ENCODE measurements at places on chromosomes 13 and 19. TPM values are rescaled to one million over a fixed set of nuclear protein-coding genes. Genes with fewer than 3 reads are reported as not detected.

- no peak for DNase-seq
Observed at GRCh38 chr13:44619651-44620050, 43.5 kb upstream of the TSC22D1 start.

- DNase-seq: no peak
Observed at GRCh38 chr13:22592515-22592914, 588.3 kb upstream of the SGCG start.

- peak; percentile 8 for DNase-seq
Observed at GRCh38 chr19:43687660-43687997, 17.7 kb upstream of the PLAUR start.

- DNase-seq: no peak
Observed at GRCh38 chr19:55229789-55230182, 1.2 kb upstream of the TMEM86B start.

GRCh38 chr19:54481326-54481930 lies 8.3 kb upstream of the CDC42EP5 start:
- DNase-seq: no peak

GRCh38 chr13:110310541-110311442 lies 3.7 kb downstream of the COL4A2 start:
- DNase-seq: no peak

- DNase-seq: no peak
Observed at GRCh38 chr13:104984296-104984818, 1551.1 kb downstream of the EFNB2 start.

GRCh38 chr19:45253396-45254027 lies 2.4 kb downstream of the MARK4 start:
- DNase-seq: no peak

DNA sequence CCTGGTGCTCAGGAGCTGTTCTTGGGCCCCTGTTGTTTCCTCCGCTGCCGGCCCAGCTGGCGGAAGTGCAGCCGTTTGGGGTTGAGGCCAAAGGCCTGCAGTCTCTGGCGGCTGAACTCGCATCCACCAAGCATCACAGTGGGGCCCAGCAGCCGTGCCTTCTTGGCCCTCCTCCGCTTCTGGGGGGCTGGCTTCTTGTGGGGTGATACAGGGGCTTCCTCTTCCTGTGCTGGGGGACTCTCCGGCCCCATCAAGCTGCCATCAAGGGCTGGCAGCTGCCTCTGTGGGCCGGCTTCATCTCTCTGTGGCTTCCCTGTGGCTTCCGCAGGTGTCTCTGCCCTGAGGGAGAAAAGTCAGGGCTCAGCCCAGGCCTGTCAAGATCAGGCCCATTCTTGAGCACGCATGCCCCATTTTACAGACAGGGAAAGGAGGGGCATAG lies 10.3 kb downstream of the ATG4D start:
- DNase-seq: no peak

- no peak for DNase-seq
Observed at GRCh38 chr13:34862311-34862710, 79.8 kb upstream of the NBEA start.

GRCh38 chr13:23660249-23660648 lies 90.0 kb downstream of the TNFRSF19 start:
- no peak for DNase-seq

DNA sequence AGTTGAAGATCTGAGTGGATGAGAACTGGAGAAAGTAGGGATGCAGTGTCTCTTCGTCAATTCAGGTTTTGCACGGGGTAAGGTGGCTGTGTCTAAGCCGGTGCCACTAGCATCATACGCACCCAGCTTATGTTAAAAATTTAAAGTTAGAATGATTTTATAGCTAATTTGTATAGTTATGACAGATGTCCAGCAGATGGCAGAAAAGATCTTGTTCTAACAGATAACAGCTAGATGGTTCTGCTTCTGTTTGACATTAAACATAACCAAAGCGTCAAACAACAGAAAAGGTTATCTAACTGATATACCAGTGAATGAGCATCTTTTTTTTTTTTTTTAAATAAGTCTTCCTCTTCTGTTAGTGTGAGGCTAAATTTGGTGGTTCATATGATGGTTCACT lies 18.8 kb upstream of the EDDM13 start:
- DNase-seq: no peak

DNA sequence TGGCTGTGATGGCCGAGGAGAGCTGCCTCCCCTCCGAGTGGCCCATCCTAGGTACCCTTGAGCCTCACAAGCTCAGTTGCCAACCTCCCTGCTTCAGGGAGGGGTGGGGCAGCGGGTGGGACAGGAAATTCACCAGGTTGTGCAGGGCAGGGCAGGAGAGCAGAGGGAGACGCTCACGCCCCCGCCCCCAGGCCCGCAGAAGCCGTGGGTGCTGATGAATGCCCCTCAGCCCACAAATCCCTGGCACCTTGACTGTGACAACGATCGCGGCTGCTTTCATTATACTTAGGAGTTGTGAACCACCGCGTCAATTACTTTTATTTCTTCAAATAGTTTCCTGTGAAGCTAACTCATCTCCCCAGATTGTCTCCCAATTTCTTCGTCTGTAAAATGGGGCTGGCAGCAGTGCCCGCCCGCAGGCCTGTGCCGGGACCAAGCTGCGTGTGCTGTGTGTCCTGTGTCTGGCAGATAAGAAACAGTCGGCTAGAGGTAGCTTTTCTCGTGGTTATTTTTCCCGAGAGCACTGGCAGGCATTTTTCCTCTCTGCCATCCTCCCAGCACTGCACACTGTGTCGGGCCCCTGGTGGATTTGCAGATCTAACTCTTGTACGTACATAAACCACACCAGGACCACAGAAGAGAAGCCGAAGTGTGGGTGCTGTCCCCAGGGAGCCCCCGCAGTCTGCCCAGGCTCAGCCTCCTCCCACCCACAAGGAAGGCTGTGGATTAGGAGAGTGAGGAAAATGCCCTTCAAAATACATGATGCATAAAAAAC lies 7.9 kb upstream of the RASA3 start:
- DNase-seq: no peak

DNA sequence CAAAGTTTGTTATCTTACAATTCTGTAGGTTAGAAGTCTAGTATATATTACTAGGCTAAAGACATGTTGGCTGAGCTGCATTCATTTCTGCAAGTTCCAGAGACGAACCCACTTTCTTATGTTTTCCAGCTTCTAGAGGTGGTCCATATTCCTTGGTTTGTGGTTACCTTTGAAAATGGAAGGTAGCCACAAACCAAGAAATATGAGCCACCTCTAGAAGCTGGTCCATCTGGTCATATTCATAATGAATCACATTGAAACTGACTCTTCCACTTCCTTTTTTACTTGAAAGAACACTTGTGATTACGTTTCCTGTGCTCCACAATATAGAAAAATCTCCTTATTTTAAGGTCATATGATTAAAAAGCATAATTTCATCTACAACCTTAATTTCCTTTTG lies 943.0 kb upstream of the PCDH9 start:
- no peak for DNase-seq

GRCh38 chr19:18867199-18867598 lies 28.8 kb downstream of the CERS1 start:
- no peak for DNase-seq

DNA sequence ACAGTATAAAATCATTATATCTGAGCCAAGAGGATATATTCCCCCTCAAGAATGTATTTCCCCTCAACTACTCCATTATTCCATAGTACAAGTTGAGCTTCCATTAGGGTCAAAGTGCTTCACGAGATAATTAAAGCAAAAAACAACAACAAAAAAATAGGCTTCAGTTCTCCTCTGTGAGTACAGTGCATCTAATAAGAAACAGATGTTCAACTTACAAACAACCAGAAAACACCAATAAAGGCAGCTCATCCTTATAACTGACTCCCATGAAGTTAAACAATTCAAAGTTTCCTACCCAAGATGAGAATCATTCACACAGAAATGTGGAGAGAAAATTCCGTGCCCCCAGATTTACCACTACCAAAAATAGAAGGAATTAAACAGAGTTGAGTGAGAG lies 854.4 kb downstream of the PCDH9 start:
- DNase-seq: no peak

Gene TMEM221
- total RNA-seq: 0.94 TPM

Gene CYP2A6
- not detected for total RNA-seq
